ENCODE measurements at places on chromosomes 5 and 9.

DNA sequence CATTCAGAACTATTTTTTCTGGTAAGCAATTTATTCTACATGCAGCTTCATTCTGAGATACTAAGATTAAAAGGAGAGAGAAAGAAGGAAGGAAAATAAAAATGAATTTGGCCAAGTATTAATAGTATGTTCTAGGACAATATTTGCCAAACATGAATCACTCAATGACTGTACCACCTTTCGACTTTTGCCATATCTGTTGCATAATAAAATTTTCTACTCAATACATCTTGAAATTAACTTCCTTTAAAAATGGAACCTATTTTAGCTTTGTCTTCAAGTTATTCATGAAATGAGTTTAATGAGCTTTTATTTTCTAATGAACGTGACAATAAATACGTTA is 111.8 kb downstream of the MARCHF3 start:
- no peak for DNase-seq

DNA sequence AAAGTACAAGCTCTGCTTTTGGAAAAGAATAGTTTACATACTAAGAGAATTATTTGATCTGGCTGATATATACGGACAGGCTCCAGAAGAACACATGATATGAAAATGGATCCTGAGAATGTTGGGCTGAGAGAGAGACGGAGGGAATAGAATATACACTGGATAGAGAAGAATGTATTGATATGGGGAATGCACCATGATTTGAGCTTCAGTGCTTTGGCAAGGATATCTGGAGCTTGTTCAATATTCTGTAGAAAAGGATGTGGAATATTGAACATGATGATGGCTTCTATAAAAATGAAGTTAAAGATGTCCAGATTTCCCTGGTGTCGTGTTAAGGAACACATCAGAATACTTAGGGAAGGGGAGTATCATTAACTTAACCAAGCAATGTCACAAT is 280.5 kb upstream of the VLDLR start:
- DNase-seq, result no peak

GRCh38 chr9:112765281-112765680 is 14.7 kb downstream of the SNX30 start:
- DNase-seq, result no peak

DNA sequence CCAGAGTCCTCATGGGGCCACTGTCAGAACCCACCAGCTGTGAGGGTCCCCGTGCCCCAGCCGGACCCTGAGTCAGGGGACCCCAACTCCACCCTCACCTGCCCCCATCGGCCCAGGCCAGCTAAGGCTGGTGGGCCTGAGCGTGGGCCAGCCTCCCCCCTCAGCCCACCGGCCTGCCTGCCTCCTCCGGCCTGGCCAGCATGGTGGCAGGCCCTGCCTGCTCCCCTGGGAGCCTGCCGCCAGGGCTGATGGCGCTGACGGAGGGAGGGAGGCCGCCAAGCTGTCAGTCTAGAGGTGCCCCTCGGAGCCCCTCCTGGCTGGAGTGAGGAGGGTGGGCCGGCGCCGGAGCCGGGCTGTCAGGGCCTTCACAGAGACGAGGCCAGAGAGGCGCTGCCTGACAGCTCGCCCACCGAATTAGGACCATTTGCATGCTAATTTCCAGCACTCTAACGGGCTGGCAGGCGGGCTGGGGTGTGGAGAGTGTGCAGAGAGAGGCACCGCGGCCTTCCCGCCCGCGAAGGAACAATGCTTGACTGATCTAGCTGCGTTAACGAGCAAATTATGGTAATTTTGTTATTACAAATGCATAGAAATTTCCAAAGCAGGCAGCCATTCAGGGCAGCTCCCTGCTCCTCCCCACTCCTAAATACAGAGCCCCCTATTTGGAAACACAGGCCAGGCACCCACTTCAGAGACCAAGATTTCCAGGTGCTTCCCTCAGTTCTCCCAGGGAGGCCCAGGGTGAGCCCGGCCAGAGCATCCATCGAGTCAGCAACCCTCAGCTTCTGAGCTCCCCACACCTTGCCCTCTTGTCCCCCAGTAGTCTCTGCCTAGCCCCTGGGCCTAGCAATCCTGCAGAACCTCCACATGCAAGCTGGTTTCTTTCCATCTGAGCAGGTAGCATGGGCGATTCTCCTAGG is 169.3 kb downstream of the PAX5 start:
- DNase-seq, result no peak

GRCh38 chr5:159713254-159713653 is 203.0 kb upstream of the ADRA1B start:
- no peak for DNase-seq

DNA sequence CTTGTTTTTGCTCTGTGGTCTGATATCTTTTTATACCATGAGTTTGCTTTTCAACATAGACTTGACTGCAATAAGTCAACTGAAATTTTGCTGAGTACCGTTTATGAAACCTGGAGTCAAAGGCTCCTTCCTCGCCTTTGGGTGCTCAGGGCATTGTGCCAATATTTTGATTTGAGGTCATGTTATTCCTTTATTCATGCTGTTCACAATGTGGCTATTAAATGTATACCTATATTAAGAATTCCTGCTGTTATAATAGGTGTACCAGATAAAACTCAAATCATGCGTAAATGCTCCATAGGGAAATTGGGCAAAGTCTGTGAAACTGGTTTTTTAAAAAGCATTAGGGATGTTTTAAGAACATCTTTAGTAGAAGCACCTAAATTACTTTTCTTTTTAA is 334.0 kb upstream of the NUDT12 start:
- DNase-seq, result no peak

- DNase-seq, result no peak
These were observed 129.8 kb upstream of the IL12B start for GRCh38 chr5:159459951-159460538.

All from SHP77 treated with DMSO at 0.1 percent for 48 hours (cell line).